ENCODE measurements at places on chromosomes 11 and 22.

- DNase-seq, result no peak
These were observed 23.8 kb downstream of the LMO2 start for GRCh38 chr11:33867996-33868646.

DNA sequence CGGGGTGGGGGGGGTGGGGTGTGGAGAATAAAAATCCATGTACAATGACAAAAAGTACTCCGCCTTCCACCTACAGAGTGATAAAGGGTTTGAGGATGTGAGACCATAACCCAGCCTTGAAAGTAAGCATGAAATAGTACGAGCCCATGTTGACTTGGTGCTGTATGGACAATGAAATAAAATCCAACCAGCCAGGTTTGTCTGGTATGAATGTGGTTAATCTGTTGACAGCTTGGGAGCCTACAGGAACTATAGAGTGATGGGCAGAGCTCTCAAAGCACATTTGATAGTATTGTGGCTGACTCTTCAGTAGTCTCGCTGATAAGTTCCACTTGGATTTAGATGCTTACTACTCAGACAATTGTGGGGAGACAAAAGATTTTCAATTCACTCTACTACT is 48.8 kb upstream of the CD44 start:
- no peak for DNase-seq

GRCh38 chr11:14327116-14327515 is 31.9 kb downstream of the RRAS2 start:
- no peak for DNase-seq

DNA sequence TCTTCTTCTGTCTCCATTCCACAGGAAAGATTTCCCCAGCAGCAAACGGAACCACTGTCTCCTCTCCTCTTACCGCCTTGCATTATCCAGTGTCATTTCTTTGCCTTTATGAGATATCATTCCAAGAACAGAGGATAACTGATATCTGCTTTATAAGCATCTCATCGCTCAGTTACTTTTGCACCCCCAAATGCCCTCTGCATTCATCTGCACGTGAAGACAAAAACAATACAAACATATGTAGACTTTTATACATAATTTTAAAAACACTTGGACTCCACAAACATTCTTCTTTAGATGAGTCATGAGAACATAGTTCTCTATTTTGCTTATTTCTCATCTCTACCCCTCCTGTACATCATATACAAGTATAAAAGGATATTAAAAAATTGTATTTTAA is 512 bp upstream of the OR51T1 start:
- no peak for DNase-seq

- DNase-seq, result no peak
These were observed 9.5 kb upstream of the B3GNT6 start for GRCh38 chr11:77024745-77025144.

DNA sequence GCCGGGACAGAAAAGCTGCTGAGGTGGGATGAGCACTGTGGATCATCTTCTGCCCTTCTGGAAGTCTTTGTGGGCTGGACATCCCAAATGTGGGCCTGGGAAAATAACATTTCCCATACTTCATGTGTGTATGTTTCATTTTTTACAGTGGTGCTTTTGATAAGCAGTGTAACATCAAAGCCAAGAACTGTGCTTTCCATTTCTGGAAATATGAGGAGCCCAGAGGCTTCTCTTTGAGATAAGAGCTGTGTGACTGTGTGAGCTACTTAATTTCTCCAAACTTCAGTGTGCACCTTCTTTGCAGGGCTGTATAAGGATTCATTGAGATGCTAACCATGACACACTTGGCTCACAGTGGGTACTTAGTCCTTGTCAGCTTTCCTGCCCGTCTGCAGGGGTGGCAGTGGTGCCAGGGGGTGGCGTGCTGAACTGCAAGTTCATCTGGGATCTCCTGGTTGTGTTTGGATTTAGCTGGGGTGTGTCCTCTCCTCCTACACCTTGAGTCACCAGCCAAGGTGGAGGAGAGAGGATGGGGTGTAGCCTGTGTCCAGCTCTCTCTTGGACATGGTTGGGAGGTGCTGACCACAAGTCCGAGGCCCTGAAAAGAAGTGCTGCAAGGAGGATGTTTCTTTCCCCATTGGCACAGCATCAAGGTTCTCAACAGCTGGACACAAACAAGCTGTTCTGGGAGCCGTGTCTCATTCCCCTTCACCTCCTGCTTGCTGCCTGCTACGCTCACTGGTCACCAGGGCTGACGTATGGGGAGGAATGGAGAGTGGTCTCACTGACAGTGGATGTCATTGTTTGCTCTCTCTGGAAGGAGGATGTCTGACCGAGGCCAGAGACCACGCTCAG is 139.4 kb downstream of the TEAD1 start:
- no peak for DNase-seq

DNA sequence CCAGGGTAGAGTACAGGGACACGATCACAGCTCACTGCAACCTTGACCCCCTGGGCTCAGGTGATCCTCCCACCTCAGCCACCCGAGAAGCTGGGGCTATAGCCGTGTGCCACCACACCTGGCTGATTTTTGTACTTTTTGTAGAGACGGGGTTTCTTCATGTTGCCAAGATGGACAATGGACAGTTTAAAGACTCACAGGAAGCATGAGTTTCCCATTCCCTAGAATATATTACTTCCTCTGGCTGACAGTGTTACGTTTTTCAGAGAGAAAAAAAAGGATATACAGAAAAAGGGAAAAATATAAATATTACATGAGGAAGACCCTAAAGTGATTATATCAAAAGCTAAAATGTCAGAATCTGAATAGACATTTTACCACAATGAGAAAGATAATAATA is 72.3 kb downstream of the RSF1 start:
- DNase-seq, result no peak

GRCh38 chr22:46430961-46431838 is 95.7 kb downstream of the TRMU start:
- DNase-seq, result no peak

GRCh38 chr11:82872377-82873150 is 27.7 kb downstream of the PRCP start:
- no peak for DNase-seq

DNA sequence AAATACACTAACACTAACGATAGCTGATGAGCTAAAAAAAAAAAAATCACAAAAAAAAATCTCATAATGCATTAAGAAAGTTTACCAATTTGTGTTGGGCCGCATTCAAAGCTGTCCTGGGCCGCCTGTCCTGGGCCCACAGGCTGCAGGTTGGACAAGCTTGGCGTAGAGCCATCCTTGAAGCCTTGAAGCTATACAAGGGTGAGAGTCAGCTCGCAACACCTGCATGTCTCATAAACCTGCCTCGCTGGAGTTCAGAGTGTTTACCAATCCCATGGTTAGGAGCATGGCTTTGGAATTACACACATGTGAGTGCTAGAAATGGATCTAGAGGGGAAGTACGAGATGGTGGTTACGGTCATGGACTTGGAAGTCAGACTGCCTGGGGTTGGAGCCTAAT is 453.7 kb downstream of the INSC start:
- no peak for DNase-seq

DNA sequence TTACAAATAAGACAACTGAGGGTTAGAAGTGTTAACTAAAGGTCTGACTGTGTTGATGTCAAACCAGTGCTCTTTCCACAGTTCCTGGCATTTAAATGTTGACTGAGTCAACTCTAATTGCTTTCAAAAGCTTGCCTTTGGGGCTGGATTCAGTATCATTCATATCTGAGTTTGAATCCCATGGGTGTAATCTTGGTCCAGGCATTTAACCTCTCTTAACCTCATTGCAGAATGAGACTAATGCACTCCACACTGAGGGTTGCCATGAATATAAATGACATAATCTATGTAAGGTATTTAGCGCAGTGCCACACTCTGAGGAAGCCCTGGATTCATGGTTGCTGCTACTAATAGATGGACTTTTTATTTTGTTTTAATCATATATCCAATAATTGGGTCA is 274.3 kb downstream of the DDX10 start:
- no peak for DNase-seq

DNA sequence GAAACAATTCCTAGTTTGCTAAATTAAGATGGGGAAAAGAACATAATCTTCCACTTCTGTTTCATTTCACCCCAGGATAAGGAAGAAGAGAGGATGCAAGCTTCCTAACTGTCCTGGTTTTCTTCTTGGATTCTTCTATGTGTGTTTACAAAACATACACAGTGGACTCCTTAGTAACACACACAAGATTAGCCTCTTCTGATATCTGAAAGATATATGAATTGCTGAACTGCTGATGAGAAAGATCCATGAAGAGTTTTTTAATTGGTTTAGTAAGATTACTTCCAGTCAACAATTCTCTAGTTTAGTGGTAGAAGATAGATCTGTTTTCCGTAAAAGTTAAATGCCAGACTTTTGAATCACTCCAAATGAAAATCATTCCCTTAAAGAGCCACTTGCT is 86.8 kb downstream of the WT1 start:
- no peak for DNase-seq

- no peak for DNase-seq
These were observed 26.5 kb downstream of the SCGB1A1 start for GRCh38 chr11:62445314-62445740.

- no peak for DNase-seq
These were observed 1115.0 kb downstream of the BRD1 start for GRCh38 chr22:48712558-48713271.

DNA sequence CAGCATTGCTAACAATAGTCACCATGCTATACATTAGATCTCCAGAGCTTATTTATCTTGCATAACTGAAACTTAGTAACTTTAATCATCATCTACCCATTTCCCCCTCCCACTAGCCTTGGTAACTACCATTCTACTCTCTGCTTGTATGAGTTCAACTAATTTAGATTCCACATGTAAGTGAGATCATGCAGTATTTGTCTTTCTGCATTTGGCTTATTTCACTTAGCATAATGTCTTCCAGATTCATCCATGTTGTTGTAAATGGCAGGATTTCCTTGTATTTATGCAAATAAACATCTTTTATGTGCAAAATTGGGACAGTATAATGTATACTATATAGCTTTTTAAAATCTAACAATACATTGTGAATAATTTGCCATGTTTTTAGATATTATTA is 66.0 kb upstream of the ZBED5 start:
- no peak for DNase-seq

DNA sequence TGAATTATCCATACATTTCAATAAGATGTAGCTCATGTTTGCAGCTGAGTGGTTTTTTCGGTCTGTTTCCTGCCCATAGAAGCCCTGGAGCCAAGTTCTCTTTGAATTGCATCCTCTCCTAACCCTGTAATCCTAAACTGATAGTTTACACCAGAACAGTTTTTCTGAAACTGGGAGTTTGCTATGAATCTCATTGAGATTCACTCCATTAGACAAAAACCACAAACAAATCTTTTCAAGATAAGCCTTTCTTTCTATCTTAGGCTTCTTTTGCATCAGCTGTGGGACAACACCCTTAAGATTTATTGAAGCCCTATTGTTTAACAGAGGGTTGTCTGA is 324.8 kb downstream of the DYNC2H1 start:
- no peak for DNase-seq

DNA sequence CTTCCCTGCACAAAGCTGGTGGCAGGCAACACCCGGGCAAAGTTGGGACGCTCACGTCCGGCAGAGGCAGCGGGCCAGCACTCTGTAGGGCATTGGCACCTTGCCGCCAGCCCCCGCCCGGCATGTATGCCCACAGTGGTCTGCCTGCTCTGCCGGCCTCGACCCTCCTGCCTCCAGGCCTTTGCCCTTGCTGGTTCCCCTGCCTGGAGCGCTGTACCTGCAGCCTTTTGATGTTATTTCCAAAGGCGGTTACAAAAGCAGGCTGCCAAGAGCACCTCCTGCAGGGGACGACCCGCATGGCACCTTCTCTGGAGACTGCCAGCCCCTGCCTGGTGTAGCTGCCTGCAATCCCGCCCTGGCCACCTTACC is 56.5 kb upstream of the SHISAL1 start:
- DNase-seq, result no peak

GRCh38 chr11:1650918-1651262 is 21.3 kb downstream of the KRTAP5-5 start:
- no peak for DNase-seq

DNA sequence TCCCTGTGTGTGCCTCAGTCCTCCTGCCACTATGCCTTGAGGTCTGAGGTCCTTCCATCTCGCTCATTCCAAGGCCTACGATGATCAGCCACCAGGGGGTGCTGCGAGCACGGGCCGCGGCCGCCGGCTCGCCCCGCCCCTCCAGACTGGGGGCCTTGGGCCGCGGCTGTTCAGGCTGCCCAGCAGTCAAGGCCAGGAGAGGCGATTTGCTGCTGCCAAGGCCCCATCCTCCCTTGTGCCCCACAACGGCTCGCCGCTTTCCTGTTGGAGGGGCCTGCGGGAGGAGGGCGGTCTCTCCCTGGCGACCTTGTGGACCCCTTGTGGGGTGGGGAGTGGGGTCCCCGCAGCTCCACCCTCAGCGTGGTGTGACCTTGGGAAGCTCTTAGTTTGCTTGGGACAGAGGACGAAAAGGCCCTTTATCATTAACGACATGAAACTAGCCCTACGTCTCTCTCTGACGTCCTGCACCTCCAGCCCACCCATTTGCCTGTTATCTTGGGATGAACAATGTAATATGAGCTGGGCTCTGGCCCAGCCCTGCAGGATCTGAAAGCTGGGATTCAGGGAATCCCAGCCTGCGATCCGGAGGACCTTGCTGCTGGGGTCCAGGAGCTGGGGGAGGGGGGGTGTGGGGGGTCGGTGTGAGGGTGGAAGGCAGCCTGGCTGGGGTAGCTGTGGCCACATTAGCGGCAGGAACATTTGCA is 5.3 kb upstream of the GALR3 start:
- peak; percentile 79 for DNase-seq

DNA sequence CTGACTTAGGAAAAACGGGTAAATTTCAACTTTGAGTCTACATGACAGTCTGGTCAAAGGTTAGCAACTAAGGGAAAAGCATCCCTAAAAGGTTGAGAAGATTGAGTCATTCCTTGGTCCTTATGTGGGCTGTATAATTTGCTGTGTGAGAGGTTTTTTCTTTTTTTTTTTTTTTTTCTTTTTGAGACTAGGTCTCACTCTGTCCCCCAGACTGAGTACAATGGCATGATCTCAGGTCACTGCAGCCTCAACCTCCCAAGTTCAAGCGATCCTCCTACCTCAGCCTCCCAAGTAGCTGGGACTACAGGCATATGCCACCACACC is 101.4 kb downstream of the MRTFA start:
- DNase-seq, result no peak

- no peak for DNase-seq
These were observed 12.6 kb downstream of the MPST start for GRCh38 chr22:37032134-37032534.

- DNase-seq, result no peak
These were observed 49.0 kb downstream of the DNHD1 start for GRCh38 chr11:6545917-6546605.

- DNase-seq, result no peak
These were observed 259.7 kb downstream of the MN1 start for GRCh38 chr22:27541836-27542235.

All from activated CD4-positive, CD25-positive, alpha-beta regulatory T cell (primary cell).